ENCODE measurements at places on chromosomes 6 and 20. TPM values are rescaled to one million over a fixed set of nuclear protein-coding genes. Genes with fewer than 3 reads are reported as not detected.

BTN1A1 gene
- not detected for total RNA-seq

DNA sequence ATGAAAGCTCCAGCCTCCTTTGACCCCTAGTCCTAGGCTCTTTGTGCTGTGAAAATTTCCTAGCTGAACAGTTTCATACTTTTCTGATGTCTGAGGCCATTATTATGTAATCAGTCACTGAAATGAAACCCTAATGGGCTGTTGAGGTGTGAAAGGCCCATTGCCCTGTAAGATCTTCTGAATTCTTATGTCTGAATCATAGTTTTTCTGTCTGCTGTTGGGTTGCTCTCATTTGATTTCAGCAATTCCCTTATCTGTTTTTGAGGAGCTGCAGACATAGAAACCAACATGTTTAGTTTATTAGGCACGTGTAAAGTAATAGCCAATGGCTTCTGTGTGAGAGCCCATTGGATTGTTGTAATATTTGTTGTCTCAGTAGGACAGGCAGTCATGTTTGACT lies 118.1 kb downstream of the EYA4 start:
- H3K27me3 ChIP-seq: no peaks in the 10 kb centered on the region
- no peak for DNase-seq
- H3K36me3 ChIP-seq: no peaks in the 10 kb centered on the region
- no peak overlapping the region for H3K4me3 ChIP-seq
- no peak overlapping the region for H3K27ac ChIP-seq

DNA sequence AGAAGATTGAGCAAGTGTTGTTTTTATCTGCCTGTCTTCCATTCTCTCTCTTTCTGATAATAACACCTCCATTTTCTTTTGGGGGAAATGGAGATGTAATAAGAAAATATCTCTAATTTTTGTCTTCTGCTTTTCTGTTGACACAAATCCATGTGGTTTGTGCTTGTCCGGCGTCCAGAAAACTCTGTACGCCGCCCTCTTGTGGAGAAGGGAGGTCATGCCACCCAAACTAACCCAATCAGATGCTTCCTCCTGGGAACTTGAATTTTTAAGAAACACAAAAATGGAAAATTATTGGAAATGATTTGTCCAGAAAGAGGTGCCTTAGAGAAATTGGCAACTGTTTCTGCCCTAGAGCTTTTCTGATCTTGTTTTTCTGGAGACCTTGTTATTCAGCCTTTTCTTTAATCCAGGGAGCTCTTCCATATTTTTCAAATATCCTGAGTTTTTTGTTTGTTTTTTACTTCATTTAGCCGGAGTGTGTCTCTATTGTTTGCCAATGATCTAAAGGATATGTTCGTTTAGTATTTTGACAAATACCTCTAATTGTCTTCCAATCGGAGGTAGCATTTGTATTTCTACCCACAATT lies 17.8 kb upstream of the FNDC1 start:
- H3K27me3 ChIP-seq: no peaks in the 10 kb centered on the region
- H3K36me3 ChIP-seq: no peaks in the 10 kb centered on the region
- no peaks in the 10 kb centered on the region for H3K4me1 ChIP-seq
- no peak overlapping the region for H3K4me3 ChIP-seq

GRCh38 chr6:106894978-106895702 lies 79.4 kb downstream of the CD24 start:
- no peaks in the 10 kb centered on the region for H3K36me3 ChIP-seq
- no peaks in the 10 kb centered on the region for H3K27me3 ChIP-seq
- H3K27ac ChIP-seq: no peak overlapping the region
- no peaks in the 10 kb centered on the region for H3K4me1 ChIP-seq
- no peak overlapping the region for H3K4me3 ChIP-seq
- DNase-seq: no peak

SLC22A1 gene
- 1.3 TPM for total RNA-seq

DNA sequence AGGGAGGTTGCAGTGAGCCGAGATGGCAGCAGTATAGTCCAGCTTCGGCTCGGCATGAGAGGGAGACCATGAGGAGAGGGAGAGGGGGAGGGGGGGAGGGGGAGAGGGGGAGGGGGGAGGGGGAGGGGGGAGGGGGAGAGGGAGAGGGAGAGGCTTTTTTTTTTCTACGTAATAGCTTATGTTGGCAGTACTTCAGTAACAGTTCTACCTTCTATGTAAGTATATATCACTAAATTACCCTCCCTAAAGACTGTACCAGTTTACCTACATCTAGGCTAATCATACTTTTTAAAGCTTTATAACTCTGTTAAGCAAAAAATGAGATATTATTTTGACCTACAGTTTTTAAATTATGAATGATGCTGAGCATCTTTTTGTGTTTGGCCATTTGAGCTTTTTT lies 13.6 kb downstream of the TM9SF4 start:
- no peak overlapping the region for H3K27ac ChIP-seq
- H3K36me3 ChIP-seq: no peaks in the 10 kb centered on the region
- no peaks in the 10 kb centered on the region for H3K4me1 ChIP-seq
- H3K4me3 ChIP-seq: no peak overlapping the region

DNA sequence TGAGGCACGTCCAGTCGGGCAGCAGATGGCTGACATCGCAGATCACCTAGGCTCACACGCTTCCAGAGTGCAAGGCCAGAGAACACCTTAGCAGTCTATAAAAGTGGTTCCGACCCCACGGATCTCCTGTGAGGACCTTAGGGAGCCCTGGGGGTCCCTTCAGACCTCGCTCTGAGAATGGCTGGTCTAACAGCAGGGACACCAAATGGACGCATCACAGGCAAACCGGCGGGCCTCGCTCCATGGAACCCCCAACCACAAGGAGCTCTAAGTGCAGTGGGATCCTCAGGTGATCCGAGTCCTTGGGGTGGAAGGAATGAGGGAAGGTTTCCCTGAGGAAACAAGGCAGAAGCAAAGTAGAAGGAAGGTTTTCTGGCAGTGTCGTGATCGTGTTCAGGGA lies 135.4 kb downstream of the SMOC2 start:
- no peaks in the 10 kb centered on the region for H3K27me3 ChIP-seq
- H3K36me3 ChIP-seq: no peaks in the 10 kb centered on the region
- DNase-seq: no peak
- no peaks in the 10 kb centered on the region for H3K4me1 ChIP-seq

Data from breast epithelium (tissue), 4 donors.